ENCODE measurements at places on chromosomes 2 and 18. TPM values are rescaled to one million over a fixed set of nuclear protein-coding genes. Genes with fewer than 3 reads are reported as not detected.

The PROC gene
- polyA plus RNA-seq = not detected

The ZAP70 gene
- 3.5 TPM for polyA plus RNA-seq

The DNAH7 gene
- polyA plus RNA-seq = 0.55 TPM

The LRRTM4 gene
- polyA plus RNA-seq = 8.5 TPM
